ENCODE measurements at places on chromosomes 5 and 9.

GRCh38 chr5:178535299-178536175 lies 54.7 kb downstream of the COL23A1 start:
- DNase-seq = no peak

- DNase-seq = no peak
These were observed 106.0 kb upstream of the KIF2A start for GRCh38 chr5:62199792-62200716.

- no peak for DNase-seq
These were observed 78.0 kb upstream of the HRH2 start for GRCh38 chr5:175579742-175580432.

DNA sequence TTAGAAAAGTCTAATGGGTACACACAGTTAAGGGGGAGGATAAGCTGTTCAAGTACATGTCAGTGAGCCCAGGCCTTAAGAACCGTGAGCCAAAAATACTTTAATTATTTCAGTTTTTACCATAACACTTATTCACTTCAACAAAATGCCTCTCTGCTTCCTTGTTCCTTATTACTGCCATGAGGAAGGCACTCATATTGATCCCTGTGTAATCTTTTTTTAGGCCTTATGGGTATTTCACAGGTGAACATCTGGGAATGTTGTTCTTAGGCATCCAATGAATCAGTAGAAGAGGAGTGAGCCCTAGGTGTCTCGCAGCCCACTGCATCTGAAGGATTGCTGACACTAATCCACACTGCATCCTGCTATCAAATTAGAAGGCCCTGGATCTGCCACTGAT lies 13.5 kb upstream of the DMAC1 start:
- no peak for DNase-seq

- DNase-seq = no peak
These were observed 103.5 kb upstream of the APC start for GRCh38 chr5:112634166-112634565.

- DNase-seq = no peak
These were observed 672.5 kb upstream of the RORB start for GRCh38 chr9:73824671-73825070.

- no peak for DNase-seq
These were observed 11.8 kb downstream of the TMEM161B start for GRCh38 chr5:88256872-88257271.

DNA sequence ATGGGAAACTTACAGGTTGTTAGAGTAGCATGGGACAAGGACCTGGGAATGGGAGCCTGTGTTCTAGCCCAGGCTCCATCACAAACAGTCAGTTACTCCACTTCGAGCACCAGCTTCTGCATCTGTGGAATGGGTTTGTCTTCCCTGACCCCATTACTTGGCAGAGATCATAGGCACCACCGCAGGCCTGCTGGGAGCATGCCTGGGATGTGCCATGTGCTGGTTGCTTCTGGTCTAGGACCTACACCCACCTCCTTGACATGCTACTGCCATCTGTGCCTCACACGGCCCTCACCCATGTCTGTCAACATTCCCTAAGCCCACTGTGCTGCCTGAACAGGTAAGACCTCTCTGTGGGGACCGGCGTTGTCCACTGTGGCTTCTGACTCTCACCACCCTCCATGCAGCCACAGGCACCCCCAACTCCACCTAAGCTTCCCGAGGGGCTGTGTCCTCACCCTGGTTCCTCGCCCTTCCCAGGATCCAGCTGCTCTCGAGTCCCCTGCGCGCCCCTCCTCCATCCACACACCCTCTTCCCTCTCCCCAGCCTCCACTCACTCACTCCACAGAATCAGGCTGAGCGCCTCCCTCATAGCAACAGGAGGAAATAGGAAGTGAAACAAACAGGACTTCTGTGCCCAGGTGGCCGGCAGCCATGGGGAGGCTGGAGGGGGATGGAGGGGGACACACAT lies 85.9 kb upstream of the FAM120A start:
- DNase-seq = no peak

GRCh38 chr5:8060953-8061429 lies 192.0 kb downstream of the MTRR start:
- DNase-seq = no peak

DNA sequence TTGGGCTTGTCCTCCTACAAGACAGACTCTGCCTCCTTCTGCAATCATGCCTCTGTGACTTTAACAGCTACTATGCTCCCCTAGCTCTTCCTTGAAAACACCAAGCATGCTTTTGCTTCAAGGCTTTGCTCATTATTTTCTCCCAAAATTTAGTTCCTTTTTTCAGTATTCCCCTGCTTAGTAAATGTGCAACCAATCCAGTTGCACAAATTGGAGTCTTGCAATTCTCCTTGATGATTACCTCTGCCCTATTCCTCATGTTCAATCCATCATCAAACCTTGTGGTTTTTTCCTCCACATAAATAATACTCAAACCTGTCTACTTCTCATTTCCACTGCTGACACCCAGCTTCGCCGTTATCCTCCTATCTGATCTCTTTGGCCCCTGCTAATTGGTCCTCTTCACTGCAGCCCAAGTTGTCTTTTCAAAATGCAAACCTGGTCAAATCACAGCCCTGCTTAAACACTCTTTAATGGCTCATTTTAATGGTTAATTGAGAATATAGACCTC lies 296.3 kb downstream of the CWC27 start:
- no peak for DNase-seq

- no peak for DNase-seq
These were observed 356.5 kb downstream of the PRELID2 start for GRCh38 chr5:145478651-145479050.

- no peak for DNase-seq
These were observed 3.3 kb downstream of the PRELID1 start for GRCh38 chr5:177306674-177307543.

- no peak for DNase-seq
These were observed 50.2 kb upstream of the BARX1 start for GRCh38 chr9:94005272-94005901.

GRCh38 chr5:113527746-113528145 lies 14.3 kb downstream of the YTHDC2 start:
- no peak for DNase-seq

GRCh38 chr5:181111010-181111409 lies 20.0 kb downstream of the OR2V1 start:
- DNase-seq = no peak

DNA sequence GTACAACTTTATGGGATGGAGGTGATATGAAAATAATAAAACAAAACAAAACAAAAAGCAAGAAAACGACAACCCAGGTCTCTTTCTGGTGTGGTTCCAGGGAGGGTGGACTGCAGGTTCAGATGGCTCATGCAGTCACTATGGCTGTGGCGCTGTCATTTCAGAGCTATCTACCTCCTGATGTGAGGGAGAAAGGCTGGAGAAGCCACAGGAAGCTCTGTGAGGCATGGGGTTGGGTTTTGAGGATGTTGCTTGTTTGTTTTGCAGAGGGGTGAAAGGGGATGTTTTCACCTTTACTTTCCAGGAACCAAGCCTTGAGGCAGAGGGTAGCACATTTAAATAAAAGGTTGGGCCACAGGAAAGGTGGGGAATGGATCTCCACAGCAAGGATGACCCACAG lies 18.7 kb downstream of the NIPAL4 start:
- DNase-seq = no peak

GRCh38 chr9:78133751-78134150 lies 102.1 kb upstream of the CEP78 start:
- DNase-seq = no peak

DNA sequence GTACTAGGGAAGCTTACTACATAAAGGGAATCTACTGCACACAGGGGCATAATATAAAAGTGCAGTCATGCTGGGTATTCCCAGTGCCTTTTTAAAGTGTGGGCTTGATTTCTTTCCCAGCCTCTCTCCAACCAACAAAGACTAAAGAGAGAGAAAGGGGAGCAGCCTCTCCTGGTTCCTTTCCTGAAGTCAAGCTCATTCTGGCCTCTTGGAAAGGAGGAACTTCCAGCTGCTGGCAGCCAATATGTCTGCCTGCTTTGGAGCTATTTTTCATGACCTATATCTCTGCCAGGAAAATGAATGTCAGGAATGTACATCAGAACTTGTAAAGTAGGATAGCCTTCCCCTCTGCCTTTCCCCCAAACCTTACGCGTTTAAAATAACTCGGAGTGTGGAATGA lies 57.1 kb downstream of the RAB3C start:
- DNase-seq = no peak

GRCh38 chr5:139141446-139142204 lies 56.5 kb downstream of the SIL1 start:
- no peak for DNase-seq

DNA sequence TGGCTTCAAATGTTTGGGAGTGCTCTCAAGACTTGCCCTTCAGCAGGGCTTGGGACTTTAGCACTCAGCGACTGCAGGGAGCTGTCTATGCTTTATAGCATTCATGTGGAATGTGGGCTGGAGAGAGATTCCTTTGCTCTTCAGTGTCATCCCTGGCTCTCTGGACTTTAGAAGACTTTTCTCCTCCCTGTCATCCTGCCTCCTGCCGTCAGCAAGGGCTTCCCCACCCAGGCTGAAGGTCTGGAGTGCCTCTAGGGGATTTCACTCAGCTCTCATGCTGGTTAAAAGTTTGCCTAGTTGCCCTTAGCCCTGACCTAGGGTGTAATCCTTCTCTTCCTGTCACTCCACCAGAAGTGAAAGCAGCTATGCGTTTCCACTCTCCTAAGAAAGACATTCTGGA lies 210.9 kb downstream of the FRMD3 start:
- DNase-seq = no peak

- no peak for DNase-seq
These were observed 148.0 kb downstream of the RORB start for GRCh38 chr9:74645007-74645639.

GRCh38 chr5:164680812-164681520 lies 1175.5 kb downstream of the MAT2B start:
- no peak for DNase-seq
